ENCODE measurements at places on chromosomes 7 and 10.

GRCh38 chr7:20698469-20698868 is 83.0 kb downstream of the ABCB5 start:
- no peak overlapping the region for H3K4me3 ChIP-seq
- H3K4me1 ChIP-seq, result no peaks in the 10 kb centered on the region
- H3K36me3 ChIP-seq, result no peaks in the 10 kb centered on the region
- no peaks in the 10 kb centered on the region for H3K27me3 ChIP-seq
- DNase-seq, result no peak

- no peak overlapping the region for H3K27ac ChIP-seq
- no peak overlapping the region for H3K4me3 ChIP-seq
- no peaks in the 10 kb centered on the region for H3K27me3 ChIP-seq
- DNase-seq, result no peak
Measured at GRCh38 chr10:97875391-97875790, 25.7 kb downstream of the GOLGA7B start.

DNA sequence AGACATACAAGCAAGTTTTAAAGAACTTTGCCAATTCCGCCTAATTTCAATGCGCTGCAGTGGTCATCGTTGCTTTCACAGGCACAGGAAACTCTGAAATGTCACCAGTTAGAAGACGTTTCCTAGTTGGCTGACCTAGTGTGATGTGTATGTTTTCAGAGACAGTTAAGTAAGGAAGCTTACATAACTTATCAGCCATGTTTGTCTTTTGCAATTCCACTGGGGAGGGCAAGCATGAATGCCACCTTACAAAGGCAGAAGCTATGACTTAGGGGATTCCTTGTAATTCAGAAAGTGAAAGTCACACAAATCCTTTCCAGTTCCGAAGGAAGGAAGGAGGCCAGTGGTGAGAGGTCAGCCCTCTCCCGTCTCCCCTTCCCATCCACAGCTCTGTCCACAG is 15.0 kb upstream of the NPS start:
- no peaks in the 10 kb centered on the region for H3K36me3 ChIP-seq
- H3K27ac ChIP-seq, result no peak overlapping the region
- no peak overlapping the region for H3K4me3 ChIP-seq
- H3K27me3 ChIP-seq, result no peaks in the 10 kb centered on the region
- H3K4me1 ChIP-seq, result no peaks in the 10 kb centered on the region
- DNase-seq, result no peak

- DNase-seq, result peak; percentile 74
- H3K27ac ChIP-seq, result peak overlapping the region; percentile 98
- H3K36me3 ChIP-seq, result peaks cover 5% of the 10 kb centered on the region
- H3K27me3 ChIP-seq, result no peaks in the 10 kb centered on the region
- H3K4me3 ChIP-seq, result peak overlapping the region; percentile 87
Measured at GRCh38 chr7:70694971-70695794, 436.8 kb upstream of the GALNT17 start.

DNA sequence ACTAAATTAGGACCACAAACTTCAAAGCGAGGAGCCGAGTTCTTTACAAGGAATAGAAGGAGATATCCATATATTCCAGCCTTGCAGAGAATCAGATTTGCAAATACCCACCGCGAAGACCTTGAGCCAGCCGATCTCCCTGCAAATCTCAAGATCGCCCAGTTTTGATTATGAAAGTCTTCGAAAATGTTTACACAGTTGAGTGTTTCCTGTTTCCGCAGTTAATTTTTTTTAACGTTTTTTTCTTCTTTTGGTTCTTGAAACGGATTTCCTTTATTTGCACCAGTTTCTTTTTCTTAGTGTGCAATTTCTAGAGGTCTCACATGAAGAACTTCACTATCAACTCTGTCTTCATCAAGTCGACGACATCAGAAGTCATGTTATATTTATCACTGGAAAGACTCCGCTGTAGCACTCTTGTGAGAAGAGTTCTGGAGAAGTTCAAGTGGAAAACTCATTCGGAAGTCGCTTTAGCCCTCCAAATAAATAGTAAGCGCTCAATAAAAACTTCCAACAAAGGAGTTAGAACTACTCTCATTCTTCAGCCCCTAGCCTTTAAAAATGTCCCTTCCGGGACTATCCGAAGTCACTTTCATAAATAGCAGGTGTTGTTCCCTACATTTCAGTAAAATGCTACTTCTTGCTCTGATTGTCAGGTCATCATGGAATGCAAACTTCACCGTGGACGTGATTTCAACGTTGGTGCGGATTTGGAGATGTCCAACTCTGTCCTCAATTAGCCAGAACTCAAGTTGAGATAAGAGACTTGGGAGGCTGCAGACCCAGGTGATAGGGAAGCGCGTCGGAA is 11.9 kb upstream of the SPAG6 start:
- H3K27me3 ChIP-seq, result peaks cover 54% of the 10 kb centered on the region
- no peak overlapping the region for H3K27ac ChIP-seq
- no peak overlapping the region for H3K4me3 ChIP-seq
- no peaks in the 10 kb centered on the region for H3K36me3 ChIP-seq

DNA sequence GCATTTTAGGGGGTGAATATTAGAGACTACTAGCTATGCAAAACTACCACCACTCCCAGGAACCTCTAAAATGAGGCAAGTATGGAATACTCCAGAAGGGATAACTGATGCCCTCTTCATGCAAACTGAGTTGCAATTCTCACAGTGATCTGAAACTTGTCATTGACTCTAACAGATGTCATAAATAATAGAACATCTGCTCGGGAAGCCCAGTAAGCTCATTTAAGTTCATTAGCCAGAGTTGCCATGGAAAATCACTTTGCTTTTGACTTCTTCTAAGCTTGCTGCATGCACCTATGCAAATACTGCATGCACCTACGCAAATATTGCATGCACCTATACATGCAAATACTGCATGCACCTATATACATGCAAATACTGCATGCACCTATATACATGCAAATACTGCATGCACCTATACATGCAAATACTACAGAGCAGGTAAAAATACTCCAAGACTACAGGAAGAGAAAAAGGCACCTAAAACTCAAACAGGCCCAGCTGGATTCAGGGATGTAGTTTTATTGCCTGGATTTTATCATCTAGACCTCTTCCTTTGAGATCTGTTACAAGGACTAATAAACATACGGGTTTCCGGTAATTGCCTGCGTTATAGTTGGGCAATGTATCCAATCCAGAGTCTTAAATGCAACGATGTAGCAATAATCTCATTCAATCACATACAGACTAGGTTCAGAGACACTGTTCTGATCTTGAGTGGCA is 1061.1 kb upstream of the AUTS2 start:
- H3K4me3 ChIP-seq, result no peak overlapping the region
- no peak overlapping the region for H3K27ac ChIP-seq
- no peaks in the 10 kb centered on the region for H3K36me3 ChIP-seq
- no peaks in the 10 kb centered on the region for H3K4me1 ChIP-seq

GRCh38 chr7:108623220-108623619 is 53.5 kb downstream of the DNAJB9 start:
- H3K27ac ChIP-seq, result no peak overlapping the region
- H3K4me1 ChIP-seq, result no peaks in the 10 kb centered on the region

GRCh38 chr10:2745666-2746065 is 321.7 kb upstream of the PFKP start:
- no peak overlapping the region for H3K27ac ChIP-seq
- DNase-seq, result no peak
- H3K4me1 ChIP-seq, result no peaks in the 10 kb centered on the region

GRCh38 chr10:3499120-3499519 is 285.9 kb downstream of the KLF6 start:
- peaks cover 1% of the 10 kb centered on the region for H3K27me3 ChIP-seq
- H3K4me3 ChIP-seq, result no peak overlapping the region
- H3K36me3 ChIP-seq, result no peaks in the 10 kb centered on the region

All from small intestine (tissue), 16 donors.